DMS79 (cell line): ENCODE measurements at places on chromosomes 2 and 18.

GRCh38 chr18:6683112-6683876, 46.2 kb upstream of the ARHGAP28 start:
- DNase-seq = no peak

DNA sequence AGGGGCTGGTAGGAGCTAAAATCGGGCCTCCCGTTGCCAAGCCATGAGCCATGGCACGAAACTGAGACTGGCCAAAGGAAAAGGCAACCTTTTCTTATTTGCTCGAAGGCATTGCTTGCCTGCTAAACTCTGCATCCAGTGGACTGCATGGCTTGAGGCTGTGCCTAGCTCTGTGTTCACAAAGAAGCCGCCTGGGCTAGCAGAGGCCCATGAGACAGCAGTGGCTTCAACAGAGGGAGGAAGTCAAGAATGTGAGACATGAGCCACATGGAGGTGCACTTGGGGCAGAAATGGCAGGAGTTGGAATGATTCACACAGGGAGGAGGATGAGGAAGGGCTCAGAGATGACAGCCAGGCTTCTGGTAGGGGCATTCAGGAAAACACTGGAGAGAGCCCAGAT, 33.5 kb downstream of the TPRKB start:
- DNase-seq = no peak

- peak; percentile 25 for DNase-seq
Observed at GRCh38 chr2:170711774-170712652, 3.1 kb upstream of the SP5 start.

DNA sequence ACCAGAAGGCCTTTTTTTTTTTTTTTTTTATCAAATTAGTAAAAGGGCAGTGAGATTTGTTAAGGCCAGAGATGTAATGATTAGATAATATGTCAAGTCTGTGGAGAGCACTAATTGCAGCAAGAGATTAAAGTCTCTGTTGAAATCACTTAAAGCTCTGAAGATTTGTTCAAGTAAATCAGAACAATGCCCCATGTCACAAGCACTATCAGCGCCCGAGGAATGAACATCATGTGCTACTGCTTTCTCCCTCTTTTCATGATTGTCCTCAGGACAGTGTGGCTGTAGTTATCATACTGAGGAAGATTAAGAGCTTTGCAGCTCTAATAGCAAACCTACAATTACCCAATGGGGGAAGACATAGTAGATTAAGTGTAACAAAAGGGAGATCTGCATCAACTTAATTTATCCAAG, 71.1 kb downstream of the TDRD15 start:
- no peak for DNase-seq

- no peak for DNase-seq
Observed at GRCh38 chr2:228802181-228803071, 468.7 kb downstream of the PID1 start.

GRCh38 chr2:198114064-198114463, 309.7 kb downstream of the PLCL1 start:
- DNase-seq = no peak

- no peak for DNase-seq
Observed at GRCh38 chr2:71800106-71800809, 346.9 kb downstream of the DYSF start.

DNA sequence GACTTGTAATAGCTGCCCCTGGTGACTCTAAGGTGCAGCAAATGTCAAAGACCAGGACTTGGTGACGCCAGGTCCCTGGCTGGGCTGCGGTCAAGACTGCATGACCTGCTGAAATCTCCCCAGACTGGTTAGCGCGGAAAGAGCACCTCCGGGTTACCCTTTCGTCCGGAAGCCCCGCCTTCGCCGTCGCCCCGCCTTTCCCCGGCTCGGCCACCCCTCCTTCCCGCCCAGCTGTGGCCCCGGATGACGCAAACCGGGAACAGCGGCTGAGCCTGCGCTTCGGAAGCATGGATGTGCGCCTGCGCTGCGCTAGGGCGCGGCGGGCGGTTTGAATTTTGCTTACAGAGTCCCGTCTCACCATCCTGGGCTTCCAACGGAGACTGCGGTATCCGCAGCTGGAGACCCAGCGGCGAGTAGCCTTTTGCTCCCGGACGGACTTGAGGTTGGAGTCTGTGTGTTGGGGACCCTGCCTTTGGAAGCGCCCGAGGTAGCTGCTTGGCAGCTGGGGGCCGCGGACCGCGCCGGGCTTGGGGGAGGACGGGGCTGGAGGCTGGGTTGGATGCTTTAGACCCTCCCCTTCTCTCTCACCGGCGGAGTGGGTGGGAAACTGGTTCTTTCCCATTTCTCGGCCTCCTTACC, at the start of gene SKA1:
Gene SKA1, plus strand, starts transcription at position 294 of the 639 bp plus-strand sequence. CDS start 785 bp downstream, outside the sequence.
- DNase-seq = peak; percentile 82

GRCh38 chr2:207284556-207285472, 119.1 kb upstream of the KLF7 start:
- DNase-seq = no peak

DNA sequence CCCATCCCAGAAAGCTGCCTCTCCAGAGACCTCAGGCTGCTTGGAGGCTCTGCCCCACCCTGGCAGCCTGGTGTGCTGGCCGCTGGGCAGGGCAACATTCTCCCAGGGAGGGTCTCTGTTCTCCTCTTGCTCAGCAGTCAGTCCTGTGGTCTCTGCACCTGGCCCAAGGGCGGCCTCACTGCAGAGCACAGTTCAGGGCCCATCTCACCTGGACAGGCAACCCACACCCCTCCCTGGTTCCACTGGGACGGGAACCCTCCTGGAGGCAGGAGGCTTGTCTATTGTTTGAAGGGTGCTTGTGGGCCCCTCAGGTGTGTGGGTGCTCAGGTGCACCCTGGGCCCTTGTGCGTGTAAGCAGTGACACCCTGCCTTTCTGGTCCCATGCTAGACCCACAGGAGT, 67.2 kb upstream of the OTOS start:
- no peak for DNase-seq

GRCh38 chr2:186927185-186927866, 78.4 kb upstream of the ZSWIM2 start:
- DNase-seq = no peak

DNA sequence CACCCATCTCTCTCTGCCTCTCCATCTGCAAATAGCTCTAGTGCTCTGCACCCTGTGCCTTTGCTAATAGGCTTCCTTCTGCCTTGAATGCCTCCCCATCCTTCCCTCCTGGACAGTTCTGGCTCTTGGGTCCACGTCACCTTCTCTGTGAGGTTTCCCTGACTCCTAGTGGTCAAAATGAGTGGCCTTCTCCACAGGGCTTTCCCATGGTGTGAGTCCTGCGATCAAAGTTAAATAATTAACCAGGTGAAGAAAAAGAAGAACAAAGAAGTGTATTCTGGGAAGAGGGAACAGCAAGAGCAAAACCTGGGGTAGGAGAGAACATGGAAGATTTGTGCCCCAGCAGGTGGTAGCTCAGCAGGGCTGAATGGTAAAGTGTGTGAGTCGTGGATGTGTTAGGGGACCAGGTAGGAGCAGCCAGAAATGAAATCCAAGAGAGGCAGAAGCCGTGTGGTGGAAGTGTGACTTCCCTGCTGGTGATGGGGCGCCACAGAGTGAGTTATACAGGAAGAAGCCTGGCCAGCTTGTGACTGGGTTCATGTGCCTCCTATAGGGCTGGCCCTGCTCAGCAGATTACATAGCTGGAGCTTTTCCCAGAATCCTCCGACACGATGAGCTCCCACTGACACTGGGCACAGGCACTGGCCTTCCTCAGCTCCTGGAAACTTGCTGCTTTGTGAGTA, 93.8 kb upstream of the LDAH start:
- no peak for DNase-seq

GRCh38 chr18:1147730-1148129, 243.1 kb downstream of the ADCYAP1 start:
- no peak for DNase-seq

DNA sequence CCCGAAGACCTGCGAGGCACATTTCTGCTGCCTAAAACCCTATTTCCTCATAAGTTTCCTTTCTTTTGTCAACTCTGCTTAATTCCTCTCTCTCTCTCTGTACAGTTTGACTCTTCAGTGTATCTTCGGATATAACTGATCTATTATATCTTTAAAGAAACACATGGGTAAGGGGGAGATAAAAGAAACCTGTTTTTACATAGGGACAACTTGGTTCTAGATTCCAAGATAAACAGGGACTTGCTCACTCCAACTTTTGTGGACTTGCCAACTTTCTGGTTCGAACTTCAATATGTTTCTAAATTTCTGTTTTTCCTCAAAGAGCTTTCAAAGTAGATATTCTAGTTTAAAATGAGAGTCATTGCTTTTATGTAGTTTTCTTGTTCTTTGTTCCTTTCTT, 182.7 kb upstream of the EPC2 start:
- DNase-seq = no peak

- DNase-seq = no peak
Observed at GRCh38 chr18:6493194-6493593, 78.5 kb upstream of the L3MBTL4 start.

GRCh38 chr2:38973266-38973665, 83.6 kb downstream of the ARHGEF33 start:
- DNase-seq = no peak

- no peak for DNase-seq
Observed at GRCh38 chr2:118806797-118807667, 40.4 kb downstream of the EN1 start.

- no peak for DNase-seq
Observed at GRCh38 chr18:618618-619017, 21.8 kb downstream of the CLUL1 start.

DNA sequence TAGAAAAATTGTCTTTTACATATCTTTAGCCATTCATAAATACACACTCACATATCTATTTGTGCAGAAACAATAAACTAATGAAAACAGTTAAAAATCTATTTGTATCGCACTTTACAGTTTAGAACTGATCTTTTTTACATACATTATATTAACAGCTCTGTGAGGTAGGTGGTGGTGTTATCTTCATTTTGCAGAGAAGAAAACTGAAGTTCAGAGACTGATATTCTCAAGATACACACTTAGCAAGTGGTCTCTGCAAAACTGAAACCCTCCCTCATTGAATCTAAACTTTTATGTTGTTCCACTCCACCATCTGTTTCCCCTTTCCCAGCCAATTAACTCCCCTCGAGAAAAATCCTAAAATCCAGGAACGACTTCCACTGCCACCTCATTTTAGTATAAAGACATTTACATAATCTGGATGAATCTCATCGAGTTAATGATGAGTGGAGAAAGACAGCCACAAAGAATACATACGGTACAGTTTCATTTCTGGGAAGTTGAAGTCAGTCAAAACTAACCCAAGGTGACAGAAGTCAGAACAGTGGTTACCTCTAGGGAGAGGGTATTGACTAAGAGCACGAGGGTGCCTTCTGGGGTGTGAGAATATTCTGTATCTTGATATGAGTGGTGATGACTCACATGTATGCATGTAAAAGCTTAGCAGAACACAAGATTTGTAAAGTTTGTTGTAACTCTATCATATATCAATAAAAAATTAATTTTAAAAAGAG, 524.2 kb upstream of the TCF4 start:
- DNase-seq = no peak

- no peak for DNase-seq
Observed at GRCh38 chr2:24875272-24875671, 44.8 kb downstream of the ADCY3 start.

DNA sequence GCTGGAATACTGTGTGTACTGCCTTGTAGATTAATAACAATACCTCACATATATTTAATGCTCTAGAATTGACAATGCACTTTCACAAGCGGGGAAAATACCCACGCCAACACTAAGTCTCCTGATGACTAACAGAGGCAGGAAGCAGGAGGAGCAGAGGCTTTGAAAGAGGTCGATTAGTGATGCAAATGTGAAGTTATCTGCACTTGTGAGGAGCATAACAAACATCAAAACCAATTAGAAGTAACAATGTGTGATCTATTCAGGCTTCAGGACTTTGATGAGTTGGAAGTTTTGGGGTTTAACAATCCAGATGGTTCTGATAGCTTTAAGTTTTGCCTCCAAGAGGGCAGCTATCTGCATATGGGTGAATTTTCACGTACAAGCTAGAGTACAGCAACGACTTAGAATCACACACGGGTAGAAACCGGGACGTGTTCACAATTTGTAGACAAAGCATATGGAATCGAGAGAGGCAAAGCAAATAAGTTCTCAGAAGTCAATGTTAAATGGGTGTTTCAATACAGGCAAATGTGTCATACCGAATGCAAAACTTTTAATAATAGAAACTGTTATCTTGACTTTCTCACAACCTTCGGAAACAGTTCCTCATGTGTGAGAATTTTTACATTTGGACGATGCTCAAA, 114.5 kb downstream of the METTL8 start:
- no peak for DNase-seq

- DNase-seq = no peak
Observed at GRCh38 chr18:51537487-51537886, 340.0 kb upstream of the MEX3C start.

GRCh38 chr2:118520246-118520645, 327.2 kb downstream of the EN1 start:
- DNase-seq = no peak

GRCh38 chr2:135949451-135950234, 35.8 kb downstream of the DARS1 start:
- peak; percentile 22 for DNase-seq

- no peak for DNase-seq
Observed at GRCh38 chr2:39124746-39125057, 3.9 kb upstream of the SOS1 start.

DNA sequence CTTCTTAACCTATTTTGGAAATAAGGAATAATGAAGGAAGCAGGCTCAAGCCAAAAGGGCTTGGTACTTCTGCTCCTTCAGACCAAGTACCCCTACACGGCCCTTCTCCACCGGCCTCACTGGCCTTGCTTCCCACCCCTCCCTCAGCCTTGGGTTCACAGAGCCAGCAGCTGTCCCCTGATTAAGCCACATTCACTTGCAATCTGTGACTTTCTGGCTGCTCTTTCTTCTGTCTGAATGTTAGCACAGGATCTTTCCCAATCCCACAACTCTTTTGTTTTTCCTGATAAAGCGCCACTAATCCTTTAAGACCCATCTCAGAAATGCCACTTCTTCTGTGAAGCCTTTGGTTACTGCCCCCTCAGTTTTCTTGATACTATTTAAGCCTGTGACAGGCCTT, 52.4 kb downstream of the REEP1 start:
- no peak for DNase-seq

DNA sequence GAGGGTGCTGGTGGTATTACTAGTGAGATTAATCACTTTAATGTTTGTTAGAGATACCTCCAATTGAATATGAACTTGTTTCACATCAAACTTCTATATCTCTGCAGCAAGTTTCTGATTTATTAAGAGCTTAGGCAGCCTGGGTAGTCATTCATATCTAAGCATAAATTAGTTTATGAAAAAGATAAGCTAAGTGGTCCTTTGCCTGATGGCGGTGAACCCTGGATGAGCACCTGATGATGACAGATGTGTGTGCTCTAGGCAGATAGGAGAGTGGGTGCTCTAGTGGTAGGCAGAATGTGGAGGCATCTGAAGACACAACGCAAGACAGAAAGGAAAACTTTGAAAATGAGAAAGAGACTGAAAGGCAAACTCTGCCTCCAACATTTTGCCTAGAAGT, 5.0 kb downstream of the FKBP7 start:
- DNase-seq = no peak

GRCh38 chr2:180907731-180908130, 72.7 kb upstream of the UBE2E3 start:
- no peak for DNase-seq

DNA sequence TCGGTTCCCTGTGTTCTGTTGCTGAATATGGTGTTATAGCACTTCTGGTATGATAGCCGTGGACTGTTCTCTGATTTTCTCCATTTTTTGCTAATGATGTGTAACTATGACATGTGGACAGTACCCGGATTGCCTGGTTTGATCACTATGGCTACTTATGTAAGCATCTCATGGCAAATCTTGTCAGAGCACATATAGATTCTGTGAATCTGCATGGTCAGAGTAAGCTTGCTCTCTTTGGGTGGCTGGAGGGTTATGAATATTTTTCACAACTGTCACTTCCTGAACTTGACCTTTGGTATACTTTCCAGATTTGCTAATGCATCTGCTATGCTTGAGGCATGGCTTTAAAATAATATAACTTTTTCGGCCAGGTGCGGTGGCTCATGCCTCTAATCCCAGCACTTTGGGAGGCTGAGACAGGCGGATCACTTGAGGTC, 36.8 kb upstream of the ATP8B1 start:
- no peak for DNase-seq
